ENCODE measurements at places on chromosomes 4 and X.

GRCh38 chr4:26459054-26459755, 31.1 kb downstream of the CCKAR start:
- DNase-seq, result no peak

GRCh38 chr4:88880501-88881226, 176.3 kb downstream of the FAM13A start:
- no peak for DNase-seq

GRCh38 chr4:109811707-109812106, 3.9 kb upstream of the GAR1 start:
- DNase-seq, result no peak

- no peak for DNase-seq
These were observed 17.4 kb downstream of the GABRA4 start for GRCh38 chr4:46975812-46976553.

DNA sequence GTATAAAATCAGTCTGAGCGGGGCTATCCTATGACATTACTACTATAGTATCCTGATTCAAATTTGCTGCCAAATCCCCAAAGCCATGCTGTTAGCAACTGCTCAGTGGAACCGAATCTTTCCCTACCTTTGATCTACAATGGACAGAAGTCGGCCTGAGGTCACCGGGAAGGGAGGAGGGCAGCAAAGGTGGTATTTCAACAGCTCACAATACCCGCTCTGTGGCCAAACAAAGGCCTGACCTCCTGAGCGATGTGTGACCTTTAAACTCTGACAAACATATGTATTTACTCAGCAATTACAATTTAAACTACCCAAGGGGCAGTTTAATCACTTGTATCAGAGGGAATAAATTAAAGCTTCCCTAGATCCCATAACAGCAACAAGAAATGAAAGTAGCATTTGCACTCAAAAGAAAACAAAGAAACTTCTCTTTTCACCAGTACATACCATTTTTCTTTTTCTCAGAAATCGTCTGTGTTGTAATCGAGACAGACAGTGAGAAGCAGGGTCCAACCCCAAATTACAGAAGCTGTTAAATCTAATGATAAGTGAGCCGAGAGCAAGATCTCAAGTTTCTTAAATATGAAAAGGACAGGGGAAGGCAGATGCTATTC, 11.6 kb upstream of the TMEM128 start:
- DNase-seq, result no peak

DNA sequence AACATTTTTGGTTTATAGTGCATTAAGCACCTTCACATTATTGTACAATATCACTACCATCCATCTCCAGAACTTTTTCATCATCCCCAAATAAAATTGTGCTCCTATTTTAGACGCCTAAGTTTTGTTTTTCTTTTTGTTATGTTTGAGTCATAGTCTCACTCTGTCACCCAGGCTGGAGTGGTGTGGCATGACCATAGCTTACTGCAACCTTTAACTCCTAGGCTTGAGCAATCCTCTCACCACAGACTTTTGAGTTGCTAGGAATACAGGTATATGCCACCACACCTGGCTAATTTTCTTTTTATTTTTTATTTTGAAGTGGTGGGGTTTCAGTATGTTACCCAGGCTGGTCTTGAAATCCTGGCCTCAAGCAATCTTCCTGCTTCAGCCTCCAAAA, 33.9 kb downstream of the PRSS12 start:
- no peak for DNase-seq

DNA sequence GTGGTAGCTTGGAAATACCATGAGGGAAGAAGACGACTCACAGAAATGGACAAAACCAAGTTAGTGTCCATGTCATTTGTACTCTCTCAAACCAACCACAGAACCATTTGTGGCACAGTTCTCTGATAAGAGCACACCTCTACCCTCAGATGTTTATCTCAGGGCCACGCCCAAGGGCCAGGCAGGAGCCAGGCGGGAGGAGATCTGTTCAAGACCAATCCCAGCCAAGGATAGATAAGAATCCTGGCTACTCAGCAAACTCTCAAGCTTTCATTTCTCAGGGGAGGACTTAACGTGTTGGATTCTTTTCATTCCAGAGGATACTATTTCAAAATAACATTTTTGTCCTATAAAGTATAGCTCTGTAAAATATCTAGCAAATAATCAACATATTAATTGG, 95.0 kb downstream of the NYX start:
- no peak for DNase-seq

GRCh38 chr4:88335092-88335665, 43.5 kb upstream of the HERC6 start:
- no peak for DNase-seq

- no peak for DNase-seq
These were observed 3.7 kb downstream of the STATH start for GRCh38 chr4:69999420-69999819.

GRCh38 chrX:24828147-24828546, 134.4 kb downstream of the POLA1 start:
- DNase-seq, result no peak
